Mesangial cell (primary cell): ENCODE measurements at places on chromosomes 16 and 17. TPM values are rescaled to one million over a fixed set of nuclear protein-coding genes. Genes with fewer than 3 reads are reported as not detected.

Gene MYO15A
- total RNA-seq, result 0.16 and 0.63 TPM in 2 replicates

Gene BCAR1
- 148 and 190 TPM in 2 replicates for total RNA-seq

Gene TNFRSF17
- total RNA-seq, result not detected in 2 replicates

Gene PIK3R5
- not detected in 2 replicates for total RNA-seq
